SJSA1 (cell line): ENCODE measurements at places on chromosomes 6 and 20. TPM values are rescaled to one million over a fixed set of nuclear protein-coding genes. Genes with fewer than 3 reads are reported as not detected.
A peak's percentile ranks its signal among the peaks of the same experiment; 100 is the strongest.

VNN1 gene
- total RNA-seq, result not detected in 2 replicates

DNA sequence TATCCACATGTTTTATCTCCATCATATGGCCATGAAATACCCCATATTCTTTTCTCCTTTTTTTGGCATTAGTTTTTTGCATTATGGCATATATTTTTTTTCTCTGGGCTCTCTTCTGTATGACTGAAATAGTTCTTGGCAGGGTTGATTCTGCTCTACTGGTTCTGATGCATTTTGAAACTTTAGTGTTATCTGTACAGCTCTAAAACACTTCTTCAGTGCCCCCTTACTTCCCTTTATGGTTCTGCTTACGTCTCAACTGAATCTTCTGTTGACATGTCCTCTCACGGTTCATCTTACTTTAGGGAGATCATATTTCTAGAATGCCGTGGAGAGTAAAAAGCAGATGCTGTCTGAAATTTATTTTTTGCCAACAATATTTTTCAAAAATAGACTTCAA, 23.2 kb upstream of the TXNDC5 start:
- no peak for DNase-seq

- no peak for DNase-seq
Observed at GRCh38 chr6:39852324-39852723, 60.1 kb downstream of the DAAM2 start.

GRCh38 chr20:2817341-2817726, 1.2 kb downstream of the TMEM239 start:
- no peak for DNase-seq

DNA sequence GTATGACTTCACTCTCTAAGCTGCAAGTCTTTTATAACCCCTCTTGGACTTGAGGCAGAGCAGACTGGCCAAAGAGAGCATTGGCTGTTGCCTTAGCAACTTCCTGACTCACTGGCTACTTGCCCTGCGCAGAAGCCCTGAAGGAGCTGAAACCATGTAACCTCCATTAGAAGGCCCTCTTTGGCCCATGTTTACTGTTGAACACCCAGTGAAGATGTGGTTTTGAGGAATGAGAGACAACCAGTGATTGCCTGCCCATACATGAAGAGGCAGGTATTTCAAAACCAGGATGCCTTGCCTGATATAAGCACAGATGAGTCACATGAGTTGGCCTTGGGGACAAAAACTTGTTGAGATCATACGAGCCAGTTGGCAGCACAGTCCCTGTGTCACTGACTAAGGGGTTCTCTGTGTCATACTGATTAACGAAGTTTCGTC, 182.5 kb downstream of the EDN1 start:
- DNase-seq, result no peak

GRCh38 chr6:107132330-107132954, 17.1 kb upstream of the BEND3 start:
- peak; percentile 29 for DNase-seq
